ENCODE measurements at places on chromosomes 1 and 21.
A peak's percentile ranks its signal among the peaks of the same experiment; 100 is the strongest.

DNA sequence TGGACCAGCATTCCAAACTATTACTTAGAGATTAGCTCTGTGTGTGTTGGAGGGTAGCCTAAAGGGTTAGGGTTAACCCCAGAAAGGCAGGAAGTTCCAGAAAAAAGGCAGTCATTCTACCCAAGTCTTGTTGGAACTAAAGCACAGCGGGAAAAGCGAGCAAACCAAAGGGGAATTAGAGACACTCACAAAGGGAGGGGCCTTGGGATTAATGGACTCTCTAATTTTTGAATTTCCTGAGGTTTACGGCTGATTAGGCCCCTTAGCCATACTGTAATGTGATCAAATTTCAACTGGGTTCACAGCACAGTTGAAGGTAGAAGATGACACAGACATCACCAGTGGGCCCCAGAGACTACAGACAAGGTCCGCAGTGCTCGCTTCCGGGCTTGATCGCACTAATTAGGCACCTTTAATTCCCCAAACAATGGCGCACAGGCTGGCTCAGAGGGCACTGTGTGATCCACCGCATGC, 28.3 kb downstream of the CAPZB start:
- no peak for DNase-seq

GRCh38 chr1:24110642-24111261, 1.2 kb downstream of the MYOM3 start:
- no peak for DNase-seq

DNA sequence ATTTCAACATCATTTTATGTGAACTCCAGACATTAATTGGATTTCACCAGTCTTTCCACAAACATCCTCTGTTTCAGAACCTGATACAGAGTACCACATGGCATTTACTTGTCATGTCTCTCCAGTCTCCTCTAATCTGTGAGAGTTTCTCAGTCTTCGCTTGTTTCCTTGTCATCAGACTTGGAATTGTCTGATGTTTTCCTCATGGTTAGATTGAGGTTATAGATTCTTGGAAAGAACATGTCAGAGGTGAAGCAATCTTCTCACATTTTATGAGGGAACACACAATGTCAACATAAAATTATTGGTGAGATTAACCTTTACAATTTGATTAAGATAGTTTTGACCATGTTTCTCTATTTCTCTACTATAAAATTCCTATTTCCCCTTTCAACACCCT, 74.9 kb upstream of the TMPRSS15 start:
- DNase-seq: no peak

- DNase-seq: peak; percentile 86
These were observed at the start of gene PRRX1 for GRCh38 chr1:170664093-170664827. PRRX1 (plus strand) TSS chr1:170664131; CDS start chr1:170664219, 88 bp downstream.

DNA sequence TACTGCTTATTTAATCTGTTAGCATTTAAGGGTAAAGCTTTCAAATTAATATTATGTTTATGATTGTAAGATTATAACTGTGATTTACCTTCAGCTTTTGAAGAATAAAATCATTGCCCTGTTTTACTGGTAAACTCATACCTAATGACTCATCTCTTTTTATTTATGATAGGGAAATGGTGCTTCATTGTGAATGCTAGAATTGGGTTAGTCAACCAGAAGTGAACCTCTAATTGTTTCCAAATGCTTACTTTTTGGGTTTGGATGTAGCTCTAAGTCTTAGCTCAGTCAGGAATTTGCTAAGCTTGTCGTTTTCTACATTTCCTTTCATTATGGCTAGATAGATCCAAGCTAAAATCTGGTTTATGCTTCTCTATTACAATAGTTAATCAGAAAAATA, 59.4 kb downstream of the SLC30A7 start:
- DNase-seq: peak; percentile 93

DNA sequence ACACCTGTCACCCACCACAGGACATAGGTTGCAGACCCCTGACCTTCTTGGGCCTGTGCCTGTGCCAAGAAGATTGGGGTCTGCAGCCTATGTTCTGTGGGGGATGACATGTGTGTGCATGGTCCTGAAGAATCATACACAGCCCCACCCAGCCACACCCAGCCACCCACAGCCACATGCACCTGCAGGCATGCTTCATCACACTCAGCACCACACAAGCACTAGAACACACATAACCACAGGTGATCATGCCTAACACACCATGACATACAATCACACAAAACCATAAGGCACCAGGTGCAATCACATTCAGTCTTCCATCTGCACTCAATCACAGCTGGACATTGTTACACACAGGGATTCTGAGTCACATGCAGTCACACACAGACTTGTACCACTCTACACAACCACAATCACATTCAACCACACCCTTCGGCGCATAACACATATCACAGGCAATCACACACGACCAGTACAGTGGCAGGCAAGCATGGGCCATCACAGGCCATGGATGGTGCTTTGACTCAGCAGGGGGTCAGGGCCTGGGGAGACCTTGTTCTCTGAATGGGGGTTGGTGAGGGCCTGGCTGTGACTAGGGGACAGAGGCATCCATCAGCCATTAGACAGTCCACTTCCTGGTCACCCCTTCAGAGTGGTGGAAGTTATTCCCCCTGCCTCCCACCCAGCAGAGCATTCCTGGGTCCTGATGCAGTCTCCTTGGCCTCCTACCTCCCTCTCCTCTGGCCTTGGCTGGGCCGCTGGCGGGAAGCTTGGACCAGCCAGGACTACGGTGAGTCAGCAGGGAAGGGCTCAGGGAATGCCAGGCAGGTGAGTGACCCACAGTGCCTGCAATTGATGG, 44.3 kb upstream of the EPS8L3 start:
- no peak for DNase-seq

- no peak for DNase-seq
These were observed 23.0 kb upstream of the HSPA13 start for GRCh38 chr21:14405962-14406361.

DNA sequence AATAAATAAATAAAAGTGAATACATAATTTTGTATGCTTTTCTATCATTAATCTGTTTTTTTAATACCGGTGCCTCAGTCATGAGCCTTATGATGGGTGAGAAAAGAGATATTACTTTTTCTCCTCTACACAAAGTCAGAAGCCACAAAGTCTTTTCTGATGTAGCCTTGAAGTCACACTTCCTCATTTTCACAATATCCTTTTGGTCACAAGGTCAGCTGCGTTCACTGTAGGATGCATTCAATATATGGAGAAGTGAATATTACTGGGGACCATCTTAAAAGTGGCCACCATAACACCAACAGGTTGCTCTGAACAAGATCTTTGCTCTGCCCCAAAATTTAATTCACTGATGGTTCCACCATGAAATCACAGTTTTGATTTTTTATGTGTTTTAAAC, 83.3 kb upstream of the TNR start:
- no peak for DNase-seq

GRCh38 chr1:84293766-84294165, 7.7 kb upstream of the SAMD13 start:
- DNase-seq: no peak

DNA sequence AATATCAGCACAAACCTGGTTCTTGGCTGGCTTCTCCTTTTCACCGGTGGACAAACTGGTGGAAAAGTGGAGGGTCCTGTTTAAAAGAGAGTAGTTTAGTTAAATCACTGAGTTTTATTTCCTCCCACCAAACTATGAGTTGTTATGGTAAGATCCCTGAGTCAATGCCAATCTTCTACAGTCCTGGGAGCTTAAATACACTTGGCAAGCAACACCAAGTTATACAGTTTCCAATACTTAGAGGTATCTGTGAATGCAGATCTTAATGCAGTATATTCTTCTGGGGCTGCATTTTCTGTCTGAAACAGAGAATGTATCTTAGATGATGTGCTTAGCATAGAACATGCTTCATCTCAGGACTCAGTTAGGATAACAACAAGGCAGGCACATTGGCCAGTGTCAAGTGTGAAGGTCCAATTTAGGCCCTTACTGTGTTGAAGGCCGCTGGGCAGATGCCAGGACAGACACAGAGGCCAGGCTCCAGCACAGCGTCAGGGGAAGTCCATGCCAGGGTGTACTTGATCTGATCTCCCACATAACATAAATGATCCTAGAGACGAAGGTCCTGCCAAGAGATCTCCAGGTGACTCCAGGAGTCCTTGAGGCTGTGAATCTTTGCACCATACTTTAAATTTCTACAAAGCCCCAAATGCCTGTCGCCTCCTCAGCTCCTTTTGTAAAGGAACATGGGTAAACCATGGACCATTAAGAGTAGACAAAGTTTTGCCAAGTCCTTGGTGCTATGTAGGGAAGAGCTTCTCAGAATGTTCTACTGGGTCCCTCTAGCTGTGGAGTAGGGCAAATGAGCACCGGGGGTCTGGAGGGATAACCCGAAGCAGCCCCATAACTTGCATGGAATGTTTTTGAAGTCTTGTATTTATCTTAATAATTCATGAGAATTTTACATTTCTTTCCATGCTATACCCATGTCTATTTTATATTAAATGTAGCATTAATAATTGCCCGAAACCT, 76.8 kb downstream of the KCNJ15 start:
- peak; percentile 28 for DNase-seq

DNA sequence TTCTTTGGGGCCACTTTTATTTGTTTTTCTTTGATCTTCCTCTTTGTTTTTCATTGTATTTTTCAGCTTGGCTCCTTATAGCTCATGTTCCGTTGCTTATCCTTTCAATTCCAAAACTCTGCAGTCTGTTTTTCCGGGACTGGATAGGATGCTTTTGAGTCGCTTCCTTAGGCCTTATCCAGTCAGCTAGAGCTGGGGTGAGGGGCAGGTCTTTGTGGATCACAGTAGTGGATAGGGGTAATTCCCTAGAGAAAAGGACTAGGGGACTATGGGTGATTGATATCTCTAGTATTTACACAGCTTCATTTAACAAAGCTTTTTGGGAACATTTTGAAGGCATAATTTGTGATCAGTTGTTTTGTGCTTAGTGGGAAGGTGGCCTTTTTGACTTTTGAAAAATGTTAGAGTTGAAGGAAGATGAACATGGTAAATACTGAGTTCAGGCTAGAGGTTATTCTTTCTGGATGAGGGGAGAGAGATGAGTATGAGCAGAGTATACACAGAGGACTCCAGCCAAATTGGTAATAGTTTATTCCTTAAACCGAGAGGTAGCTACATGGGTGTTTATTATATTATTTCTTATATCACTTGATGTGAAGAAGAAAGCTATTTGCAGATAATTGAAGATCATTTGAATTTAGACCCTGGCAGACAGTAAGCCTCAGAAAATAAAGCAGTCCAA, 22.5 kb downstream of the CEP350 start:
- DNase-seq: no peak

GRCh38 chr1:20530306-20530705, 22.1 kb upstream of the FAM43B start:
- no peak for DNase-seq

DNA sequence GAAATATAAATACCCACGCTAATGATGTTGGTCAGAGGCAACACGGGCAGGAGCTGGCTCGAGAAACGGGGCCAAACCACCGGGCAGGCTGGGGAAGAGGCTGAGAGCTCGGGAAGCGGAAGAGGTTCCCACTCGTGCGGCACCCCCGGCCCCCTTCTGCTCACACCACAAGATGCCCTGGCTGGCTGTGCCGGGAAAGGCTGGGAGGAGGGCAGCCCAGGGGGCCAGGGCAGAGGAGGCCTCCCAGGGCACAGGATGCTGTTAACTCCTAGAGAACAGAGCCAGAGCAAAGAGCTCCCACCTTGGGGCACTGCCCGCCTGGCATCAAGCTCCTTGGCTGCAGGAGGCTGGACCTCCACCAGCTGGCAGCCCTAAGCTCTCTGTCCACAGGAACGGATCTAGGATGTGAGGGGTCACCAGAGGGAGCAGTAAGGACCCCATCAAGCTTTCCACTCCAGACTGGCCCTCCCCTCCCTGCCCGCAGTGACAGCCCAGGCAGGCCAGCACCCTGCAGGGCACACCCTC, 44.8 kb downstream of the CASZ1 start:
- no peak for DNase-seq

GRCh38 chr1:150762552-150762951, 3.0 kb downstream of the CTSS start:
- DNase-seq: no peak

DNA sequence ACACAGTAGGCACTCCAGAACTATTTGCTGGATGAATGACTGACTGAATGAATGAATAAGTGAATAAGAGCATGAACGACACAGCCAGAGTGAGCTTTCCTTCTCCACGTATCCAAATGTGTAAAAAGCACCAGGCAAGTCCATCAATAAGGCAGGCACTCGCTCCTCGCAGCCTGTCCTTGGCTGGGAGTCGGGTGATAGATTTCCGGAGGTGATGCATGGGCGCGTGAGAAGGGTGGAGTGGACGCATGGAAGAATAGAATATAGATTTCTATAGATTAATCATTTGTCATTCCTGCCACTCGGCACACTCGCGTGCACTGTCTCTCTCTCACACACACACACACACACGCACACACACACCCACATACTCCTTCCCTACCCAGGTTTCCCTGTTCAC, 164.3 kb upstream of the ZC3H12A start:
- DNase-seq: no peak

- DNase-seq: no peak
These were observed 33.8 kb upstream of the FCRL3 start for GRCh38 chr1:157734321-157734720.

GRCh38 chr1:45198185-45198584, 8.2 kb downstream of the ZSWIM5 start:
- no peak for DNase-seq

- DNase-seq: no peak
These were observed 19.6 kb downstream of the CCDC24 start for GRCh38 chr1:44010935-44011471.

GRCh38 chr1:73813716-73814115, 384.3 kb downstream of the LRRIQ3 start:
- no peak for DNase-seq

- peak; percentile 67 for DNase-seq
These were observed 85.9 kb downstream of the USP24 start for GRCh38 chr1:55129194-55129728.

- DNase-seq: peak; percentile 72
These were observed 24.0 kb upstream of the DENND1B start for GRCh38 chr1:197799271-197799670.

DNA sequence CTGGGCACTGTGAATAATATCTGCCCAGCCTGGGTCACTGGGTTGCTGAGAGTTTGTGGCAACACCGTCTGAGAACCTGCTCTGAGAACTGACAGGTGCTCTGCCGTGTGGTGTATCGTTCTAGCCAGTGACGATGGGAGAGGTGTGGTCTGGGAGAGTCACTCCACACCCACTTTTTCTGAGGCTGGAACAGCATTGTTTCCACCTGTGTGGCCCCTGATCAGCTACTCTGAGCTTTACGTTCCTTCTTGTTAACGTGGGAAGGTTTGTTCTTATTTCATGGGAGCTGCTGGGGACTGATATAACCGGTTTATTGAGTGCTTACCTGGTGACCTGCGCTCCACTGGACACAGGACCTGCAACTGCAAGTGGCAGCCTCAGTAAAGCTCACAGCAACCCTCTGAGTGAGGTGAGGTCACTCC, 34.8 kb upstream of the TENT5C start:
- no peak for DNase-seq

DNA sequence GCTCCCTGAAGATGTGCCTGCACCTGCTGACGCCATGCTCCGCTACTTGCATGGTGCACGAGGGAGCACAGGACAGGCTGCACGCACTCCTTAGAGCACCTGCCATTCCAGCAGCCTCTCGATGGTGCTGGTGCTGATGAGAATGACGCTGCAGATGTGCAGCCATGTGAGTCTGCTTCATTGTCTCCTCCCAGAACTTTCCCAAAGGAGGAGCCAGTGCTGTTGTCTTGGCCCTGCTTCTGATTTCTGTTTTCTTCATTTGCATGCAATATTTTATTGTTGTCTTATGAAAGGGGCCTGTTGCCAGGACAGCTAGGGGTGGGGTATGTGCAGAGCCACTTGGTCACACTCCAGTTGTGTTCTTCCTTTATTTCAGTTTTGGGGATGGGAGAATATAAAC, 70.1 kb downstream of the PCBP3 start:
- DNase-seq: no peak

- DNase-seq: no peak
These were observed 820 bp upstream of the KRTAP10-1 start for GRCh38 chr21:44540741-44541288.

All from fibroblast of gingiva (primary cell).